Lung (tissue), 17 donors: ENCODE measurements at places on chromosomes 5 and 9. TPM values are rescaled to one million over a fixed set of nuclear protein-coding genes. Genes with fewer than 3 reads are reported as not detected.

Gene PCDHB13
- polyA plus RNA-seq: 0.59 TPM

Gene CCL27
- polyA plus RNA-seq: 0.05 TPM

Gene B4GALT7
- 31.1 TPM for polyA plus RNA-seq

Gene NUDT2
- polyA plus RNA-seq: 18.7 TPM

Gene ADAMTSL2
- polyA plus RNA-seq: 9.1 TPM

Gene ANKRD31
- polyA plus RNA-seq: 0.08 TPM

Gene PDE8B
- 1.8 TPM for polyA plus RNA-seq

Gene SNX18
- polyA plus RNA-seq: 5.5 TPM

Gene PCDHA13
- polyA plus RNA-seq: 0.15 TPM

Gene FGFR4
- 35.7 TPM for polyA plus RNA-seq

Gene TXNDC8
- polyA plus RNA-seq: not detected

Gene OTP
- not detected for polyA plus RNA-seq

Gene BHMT2
- polyA plus RNA-seq: 2.0 TPM

Gene CDKN2B
- polyA plus RNA-seq: 13.1 TPM

Gene WDR38
- polyA plus RNA-seq: 12.8 TPM

Gene RGS14
- 17.3 TPM for polyA plus RNA-seq

Gene SNCAIP
- polyA plus RNA-seq: 3.0 TPM

Gene DNM1
- polyA plus RNA-seq: 1.2 TPM

Gene CEP72
- polyA plus RNA-seq: 3.1 TPM

Gene SMU1
- polyA plus RNA-seq: 12.5 TPM

Gene MTAP
- polyA plus RNA-seq: 10.0 TPM

Gene AIF1L
- 4.5 TPM for polyA plus RNA-seq

Gene PLPPR1
- polyA plus RNA-seq: 1.4 TPM

Gene LPAR1
- 5.2 TPM for polyA plus RNA-seq

Gene SEC61B
- polyA plus RNA-seq: 516 TPM

Gene HRCT1
- polyA plus RNA-seq: 1.7 TPM

Gene CLK4
- polyA plus RNA-seq: 35.2 TPM

Gene RETREG1
- 10.5 TPM for polyA plus RNA-seq

Gene ORM1
- polyA plus RNA-seq: 1,249 TPM

Gene TLX3
- not detected for polyA plus RNA-seq

Gene FRMD3
- 1.6 TPM for polyA plus RNA-seq

Gene CER1
- not detected for polyA plus RNA-seq

Gene DOK3
- polyA plus RNA-seq: 22.0 TPM

Gene C5orf34
- polyA plus RNA-seq: 1.5 TPM

Gene PCDHA10
- polyA plus RNA-seq: 0.02 TPM

Gene PAEP
- polyA plus RNA-seq: 3.0 TPM

Gene PCDHGA10
- 0.96 TPM for polyA plus RNA-seq

Gene ANKRD33B
- 1.0 TPM for polyA plus RNA-seq

Gene ARHGEF39
- 1.4 TPM for polyA plus RNA-seq

Gene AQP3
- 137 TPM for polyA plus RNA-seq

Gene MSMP
- polyA plus RNA-seq: 1.2 TPM

Gene GDF9
- polyA plus RNA-seq: 0.28 TPM

Gene ABCA1
- polyA plus RNA-seq: 14.4 TPM

Gene PTGS1
- polyA plus RNA-seq: 2.9 TPM

Gene LMX1B
- polyA plus RNA-seq: under 0.01 TPM

Gene LHX3
- not detected for polyA plus RNA-seq

Gene LHX2
- polyA plus RNA-seq: not detected

Gene KIF12
- 6.7 TPM for polyA plus RNA-seq

Gene DRD1
- polyA plus RNA-seq: 0.12 TPM

Gene GABRA6
- polyA plus RNA-seq: not detected

Gene SLC6A3
- polyA plus RNA-seq: 1.1 TPM

Gene PCDHB6
- polyA plus RNA-seq: 0.16 TPM
